Stimulated activated CD8-positive, alpha-beta memory T cell treated with anti-CD3 and anti-CD28 coated beads, Interleukin-15, amount 100 ng/mL, for 1 hour (primary cell): ENCODE measurements at places on chromosomes 7 and 10.

GRCh38 chr10:81600185-81600584, 274.8 kb upstream of the NRG3 start:
- no peak for DNase-seq

DNA sequence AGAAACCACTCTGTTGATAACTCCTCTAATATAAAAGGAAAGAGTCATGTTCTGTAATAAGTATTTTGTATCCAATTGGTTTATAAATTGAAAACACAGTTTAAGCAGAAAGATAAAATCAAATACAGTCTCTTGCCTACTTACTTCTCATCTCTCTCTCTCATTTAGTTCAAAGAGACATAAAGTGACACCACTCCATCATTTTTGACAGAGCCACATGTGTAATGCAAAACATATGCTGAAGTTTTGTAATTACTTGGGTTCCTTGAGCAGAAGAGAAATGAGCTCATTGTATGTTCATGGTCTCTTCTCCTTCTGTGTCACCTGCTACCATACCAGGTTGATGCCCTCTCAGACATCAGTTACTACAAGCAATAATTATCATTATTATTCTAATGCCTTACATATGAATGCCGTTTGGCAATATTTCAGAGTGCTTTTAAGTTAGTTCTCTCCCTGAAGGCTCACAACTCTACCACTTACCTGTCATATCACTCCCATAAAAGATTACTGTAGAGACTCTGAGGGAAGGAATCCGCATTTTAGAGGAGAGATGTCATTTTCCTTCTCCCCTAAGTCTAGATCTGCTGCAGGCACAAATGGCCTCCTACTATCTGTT, 59.9 kb upstream of the SKAP2 start:
- DNase-seq: no peak

DNA sequence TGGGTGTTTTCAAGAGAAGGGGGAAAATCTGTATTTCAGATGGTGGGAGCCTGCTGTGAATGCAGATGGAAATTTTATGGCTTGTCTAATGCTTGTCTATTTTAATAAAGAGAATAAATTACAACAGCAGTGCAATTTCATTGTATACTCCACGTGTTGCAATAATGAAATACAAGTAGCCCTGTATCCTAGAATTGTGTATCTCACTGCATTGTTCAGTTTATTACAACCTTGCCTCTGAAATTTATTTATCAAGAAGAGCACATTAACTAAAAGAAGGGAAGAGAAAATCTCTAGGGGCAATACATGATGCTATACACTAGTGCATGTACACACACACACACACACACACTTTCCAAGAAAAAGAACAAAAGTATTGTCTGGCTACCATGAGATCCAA, 21.8 kb downstream of the ANK3 start:
- no peak for DNase-seq

GRCh38 chr7:139034855-139035585, 822 bp downstream of the ZC3HAV1L start:
- DNase-seq: no peak

DNA sequence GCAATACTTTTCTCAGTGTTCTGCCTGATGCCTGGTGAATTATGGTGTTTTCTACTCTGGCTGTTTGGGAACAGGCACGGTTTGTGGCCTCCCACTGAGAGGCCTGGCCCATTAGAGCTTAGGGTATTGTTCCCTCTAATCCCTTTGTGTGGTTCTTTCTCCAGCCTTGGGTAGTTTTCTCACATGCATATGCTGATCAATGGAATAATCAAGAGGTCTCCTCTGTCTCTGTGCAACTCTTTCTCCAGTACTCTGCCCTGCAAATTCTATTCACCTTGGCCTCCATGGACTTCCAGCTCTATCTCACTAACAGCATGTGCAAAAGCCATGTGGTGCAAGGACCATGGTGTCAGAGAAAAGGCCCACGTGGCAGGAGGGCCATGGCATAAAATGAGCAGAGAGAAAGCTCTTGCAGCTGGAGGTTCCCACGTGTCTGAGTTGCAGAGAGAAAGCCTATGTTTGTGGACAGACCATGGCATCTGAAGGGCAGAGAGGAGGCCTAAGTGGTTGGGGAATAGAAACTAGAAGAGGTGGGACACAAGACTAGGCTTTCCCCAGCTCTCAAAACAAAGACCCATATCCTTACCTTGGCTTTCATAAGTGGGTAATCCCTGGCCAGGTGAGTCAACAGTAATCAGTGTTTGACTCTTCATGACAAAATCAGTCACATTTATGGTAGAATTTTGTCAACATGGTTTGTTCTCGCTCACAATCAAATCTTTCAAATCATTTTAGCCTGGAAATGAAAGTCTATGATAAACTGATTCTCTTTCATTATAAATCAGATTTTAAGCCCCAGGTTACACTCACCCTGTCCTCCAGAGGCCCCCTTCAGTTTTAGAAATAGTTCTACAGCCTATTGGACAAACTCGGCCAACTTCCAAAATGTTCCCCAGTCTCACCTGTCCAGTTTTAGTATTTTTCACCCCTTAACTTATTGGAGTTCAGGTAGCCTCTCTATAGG, 17.3 kb downstream of the OPALIN start:
- DNase-seq: no peak
